Endodermal cell (in vitro differentiated cells): ENCODE measurements at places on chromosomes 2 and 18. TPM values are rescaled to one million over a fixed set of nuclear protein-coding genes. Genes with fewer than 3 reads are reported as not detected.

DNA sequence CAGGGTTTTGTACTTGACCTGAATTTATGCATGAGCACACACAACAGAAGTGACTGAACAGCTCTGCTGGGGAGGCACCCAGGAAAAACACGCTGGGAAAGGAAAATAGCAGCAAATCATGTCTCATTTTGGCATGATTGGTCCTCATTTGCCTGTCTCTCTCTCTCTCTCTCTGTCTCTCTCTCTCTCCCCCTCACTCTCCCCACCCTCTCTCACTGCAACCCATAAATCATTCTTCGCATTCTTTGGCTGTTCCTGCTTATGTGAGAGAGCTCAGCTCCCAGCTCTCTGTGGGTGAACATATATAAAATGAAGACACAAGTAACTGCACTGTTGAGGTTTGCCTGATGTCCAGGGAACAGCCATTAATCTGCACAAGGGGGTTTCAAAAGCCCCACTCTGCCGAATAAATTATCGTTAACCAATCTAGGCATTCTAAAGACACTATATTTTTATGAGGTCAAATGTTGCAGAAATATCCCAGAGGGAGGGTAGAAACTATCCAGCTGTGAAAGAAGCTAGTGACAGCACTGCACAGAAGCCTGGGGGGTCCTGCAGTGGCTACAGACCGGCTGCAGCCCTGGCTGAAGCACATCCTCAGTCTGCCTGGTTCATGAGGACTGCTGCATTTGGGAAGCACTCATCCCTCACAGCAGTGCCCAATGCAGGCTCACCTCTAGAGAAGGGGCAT lies 260.3 kb downstream of the AFF3 start:
- no peaks in the 10 kb centered on the region for H3K27me3 ChIP-seq
- H3K27ac ChIP-seq: peak overlapping the region; percentile 92
- DNase-seq: no peak
- H3K4me1 ChIP-seq: no peaks in the 10 kb centered on the region
- no peaks in the 10 kb centered on the region for H3K36me3 ChIP-seq

DNA sequence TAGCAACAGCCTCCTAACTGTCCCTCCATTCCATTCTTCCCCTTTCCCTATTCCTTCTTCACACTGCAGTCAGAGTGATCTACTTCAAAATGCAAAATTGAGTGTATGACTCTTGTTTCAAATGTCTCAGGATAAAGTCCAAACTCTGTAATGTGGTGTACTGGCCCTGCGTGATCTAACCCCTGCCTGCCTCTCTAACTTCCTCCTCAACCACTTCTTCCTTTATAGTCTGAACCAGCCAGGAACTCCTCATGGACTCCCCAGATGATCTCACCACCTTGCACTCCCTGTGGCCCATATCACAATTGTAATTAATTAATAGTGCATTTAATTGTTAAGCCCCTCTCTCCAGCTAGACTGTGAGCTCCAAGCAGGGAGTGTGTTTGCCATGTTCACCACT lies 3.1 kb upstream of the B3GNT2 start:
- no peaks in the 10 kb centered on the region for H3K36me3 ChIP-seq
- no peak for DNase-seq
- no peaks in the 10 kb centered on the region for H3K4me1 ChIP-seq
- H3K27me3 ChIP-seq: no peaks in the 10 kb centered on the region
- H3K4me3 ChIP-seq: no peak overlapping the region

- H3K27me3 ChIP-seq: no peaks in the 10 kb centered on the region
- no peak for DNase-seq
- H3K36me3 ChIP-seq: no peaks in the 10 kb centered on the region
These were observed 42.7 kb upstream of the MSH2 start for GRCh38 chr2:47360283-47360682.

DNA sequence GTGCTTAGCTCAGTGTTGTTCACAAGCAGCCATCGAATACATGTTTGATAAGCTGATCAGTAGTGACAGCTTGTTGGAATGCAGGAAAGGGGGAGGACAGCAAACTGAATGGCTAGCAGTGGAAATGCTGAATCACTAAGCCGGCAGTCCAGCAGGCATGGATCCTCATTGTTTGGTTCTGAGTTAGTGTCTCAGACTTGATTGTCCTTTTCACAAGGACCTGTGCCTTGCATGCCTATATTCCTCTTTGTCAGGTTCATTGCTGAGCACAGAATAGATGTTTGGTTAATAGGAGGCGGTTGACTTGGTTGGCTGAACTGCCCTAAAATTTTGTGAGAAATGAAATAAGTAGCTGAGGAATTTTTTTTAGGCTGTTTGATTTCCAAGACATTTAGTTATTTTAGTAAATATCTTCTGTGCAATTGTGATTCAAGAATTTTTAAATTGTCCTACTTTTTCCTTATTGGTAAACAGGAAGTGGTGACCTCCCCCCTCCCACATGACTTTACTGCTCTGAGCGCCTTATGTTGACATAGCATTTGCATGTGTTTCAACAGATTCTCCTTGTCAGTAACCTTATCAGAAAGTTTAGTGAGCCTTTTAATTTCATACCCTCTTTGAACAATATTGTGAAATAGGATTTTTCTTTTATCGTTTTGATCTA lies 21.4 kb upstream of the STON1 start:
- peak overlapping the region; percentile 50 for H3K4me3 ChIP-seq
- peaks cover 74% of the 10 kb centered on the region for H3K36me3 ChIP-seq
- no peaks in the 10 kb centered on the region for H3K27me3 ChIP-seq
- DNase-seq: peak; percentile 80
- peaks cover 8% of the 10 kb centered on the region for H3K4me1 ChIP-seq

DNA sequence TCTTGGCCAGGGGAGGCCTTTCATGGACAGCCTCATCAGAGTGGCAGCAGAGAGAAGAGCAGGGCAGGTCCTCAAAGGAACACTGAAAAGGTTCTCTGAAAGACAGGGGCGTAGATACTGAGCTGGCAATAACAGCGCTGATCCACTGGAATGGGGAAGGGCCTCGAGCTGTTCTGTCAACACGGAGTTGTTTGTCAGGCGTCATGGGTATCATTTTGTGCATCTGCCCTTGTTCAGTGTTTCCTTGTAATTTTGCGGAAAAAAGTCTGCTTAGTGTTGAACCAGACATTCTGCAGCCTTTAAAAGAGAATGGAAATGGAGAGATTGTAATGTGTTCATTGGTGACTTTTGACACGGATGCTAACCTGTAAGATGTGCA lies 21.5 kb downstream of the AGAP1 start:
- no peaks in the 10 kb centered on the region for H3K4me1 ChIP-seq
- DNase-seq: no peak
- no peak overlapping the region for H3K27ac ChIP-seq
- H3K4me3 ChIP-seq: no peak overlapping the region
- H3K36me3 ChIP-seq: no peaks in the 10 kb centered on the region

DNA sequence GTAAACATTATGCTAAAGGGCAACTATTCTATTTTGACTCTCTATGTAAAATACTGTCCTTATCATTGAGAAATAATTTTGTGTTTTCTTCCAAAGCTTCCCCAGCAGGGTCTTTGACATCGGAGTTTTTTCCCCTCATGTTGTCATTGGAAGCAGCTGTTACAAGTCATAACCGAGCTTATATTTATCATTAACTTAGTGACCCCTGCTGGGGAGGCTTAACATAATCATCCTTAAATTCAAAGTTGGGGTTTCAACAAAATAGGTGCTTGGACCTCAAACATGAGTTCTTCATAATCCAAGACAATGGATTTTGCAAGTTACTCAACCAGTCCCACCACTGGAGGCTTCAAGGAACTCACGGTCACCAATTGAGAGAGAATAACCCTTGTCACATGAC lies 330.9 kb downstream of the DCC start:
- H3K27ac ChIP-seq: no peak overlapping the region
- H3K4me3 ChIP-seq: no peak overlapping the region
- DNase-seq: no peak
- no peaks in the 10 kb centered on the region for H3K4me1 ChIP-seq

DNA sequence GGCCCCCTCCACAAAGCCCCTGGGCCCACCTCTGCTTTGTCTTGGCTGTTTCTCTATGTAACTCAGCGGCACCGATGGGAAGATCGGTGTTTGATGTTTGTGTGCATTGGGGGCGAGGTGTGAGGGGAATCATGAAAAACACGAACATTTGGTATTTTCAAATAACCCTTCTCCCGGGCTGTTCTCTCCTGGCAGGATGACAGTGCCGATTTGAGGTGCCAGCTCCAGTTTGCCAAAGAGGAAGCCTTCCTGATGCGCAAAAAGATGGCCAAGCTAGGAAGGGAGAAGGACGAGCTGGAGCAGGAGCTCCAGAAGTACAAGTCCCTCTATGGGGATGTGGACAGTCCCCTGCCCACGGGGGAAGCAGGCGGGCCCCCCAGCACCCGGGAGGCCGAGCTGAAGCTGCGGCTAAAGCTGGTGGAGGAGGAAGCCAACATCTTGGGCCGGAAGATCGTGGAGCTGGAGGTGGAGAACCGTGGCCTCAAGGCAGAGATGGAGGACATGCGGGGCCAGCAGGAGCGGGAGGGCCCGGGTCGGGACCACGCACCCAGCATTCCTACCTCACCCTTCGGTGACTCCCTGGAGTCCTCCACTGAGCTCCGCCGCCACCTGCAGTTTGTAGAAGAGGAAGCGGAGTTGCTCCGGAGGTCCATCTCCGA lies 78.1 kb downstream of the MTCL1 start:
- no peak overlapping the region for H3K27ac ChIP-seq
- H3K4me1 ChIP-seq: no peaks in the 10 kb centered on the region
- DNase-seq: no peak
- H3K4me3 ChIP-seq: no peak overlapping the region
- H3K27me3 ChIP-seq: peaks cover 12% of the 10 kb centered on the region

DNA sequence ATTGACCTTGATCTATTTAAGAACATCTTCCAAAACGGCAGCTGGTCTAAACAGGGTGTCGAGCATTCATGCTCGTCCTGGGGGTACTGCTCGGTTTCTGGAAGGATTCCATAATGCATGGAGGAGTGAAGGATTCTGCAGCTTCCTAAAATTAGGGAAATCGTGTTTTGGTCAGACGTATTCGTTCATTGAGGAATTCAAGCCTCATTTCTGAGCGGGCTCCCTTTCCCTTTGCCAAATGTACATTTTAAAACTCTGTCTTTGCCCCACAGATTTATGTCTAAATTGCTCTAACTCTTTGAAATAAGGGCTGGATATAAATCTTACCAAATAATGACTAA lies 144.0 kb downstream of the BCL11A start:
- H3K4me3 ChIP-seq: no peak overlapping the region
- H3K27me3 ChIP-seq: peaks cover 30% of the 10 kb centered on the region
- no peak overlapping the region for H3K27ac ChIP-seq
- H3K4me1 ChIP-seq: peaks cover 8% of the 10 kb centered on the region
- no peak for DNase-seq
- H3K36me3 ChIP-seq: no peaks in the 10 kb centered on the region

GRCh38 chr2:151498178-151498577 lies 88.5 kb downstream of the RIF1 start:
- DNase-seq: no peak
- H3K27me3 ChIP-seq: no peaks in the 10 kb centered on the region
- no peak overlapping the region for H3K4me3 ChIP-seq
- no peaks in the 10 kb centered on the region for H3K36me3 ChIP-seq
- H3K27ac ChIP-seq: no peak overlapping the region

DNA sequence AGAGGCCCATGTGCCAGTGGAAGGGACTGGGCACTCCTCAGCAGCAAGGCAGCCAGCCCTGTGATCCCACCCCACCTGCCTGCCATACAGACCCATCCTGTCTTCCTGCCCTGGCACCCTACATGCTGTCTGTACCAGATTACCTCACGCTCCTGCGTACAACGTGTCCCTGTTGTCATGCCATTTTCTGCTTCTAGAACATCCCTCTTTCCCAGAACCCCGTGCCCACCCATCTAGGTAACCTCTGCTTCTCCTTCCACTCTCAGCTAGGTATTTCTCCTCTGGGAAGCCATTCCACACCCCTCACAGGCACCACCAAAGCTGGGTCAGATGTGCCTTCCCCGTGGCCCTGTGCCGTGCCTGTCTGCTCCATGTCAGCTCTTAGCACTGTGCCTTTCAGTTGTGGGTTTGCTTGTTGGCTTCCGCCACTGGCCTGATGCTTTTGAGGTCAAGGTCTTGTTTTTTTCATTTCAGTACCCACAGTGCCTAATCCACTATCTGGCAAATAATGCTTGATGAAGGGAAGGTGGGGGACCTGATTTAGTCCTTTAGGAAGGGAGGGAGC lies 71.7 kb upstream of the ALPP start:
- H3K4me3 ChIP-seq: no peak overlapping the region
- no peaks in the 10 kb centered on the region for H3K36me3 ChIP-seq
- no peaks in the 10 kb centered on the region for H3K27me3 ChIP-seq
- no peak for DNase-seq
- H3K4me1 ChIP-seq: no peaks in the 10 kb centered on the region

GRCh38 chr2:69469375-69469774 lies 32.1 kb upstream of the NFU1 start:
- H3K27me3 ChIP-seq: no peaks in the 10 kb centered on the region
- H3K4me1 ChIP-seq: no peaks in the 10 kb centered on the region
- peaks cover 14% of the 10 kb centered on the region for H3K36me3 ChIP-seq
- H3K27ac ChIP-seq: no peak overlapping the region
- DNase-seq: no peak

Gene TACR1
- 0.09 and 0.14 TPM in 2 replicates for total RNA-seq

Gene UPP2
- not detected in 2 replicates for total RNA-seq

Gene NPHP1
- 7.5 and 8.4 TPM in 2 replicates for total RNA-seq

Gene DAPL1
- not detected in 3 replicates for total RNA-seq

Gene ATP6V1B1
- total RNA-seq: 0.33 TPM in 1 of 3 replicates, not detected in the others
